ENCODE measurements at places on chromosomes 12 and 14. TPM values are rescaled to one million over a fixed set of nuclear protein-coding genes. Genes with fewer than 3 reads are reported as not detected.

DNA sequence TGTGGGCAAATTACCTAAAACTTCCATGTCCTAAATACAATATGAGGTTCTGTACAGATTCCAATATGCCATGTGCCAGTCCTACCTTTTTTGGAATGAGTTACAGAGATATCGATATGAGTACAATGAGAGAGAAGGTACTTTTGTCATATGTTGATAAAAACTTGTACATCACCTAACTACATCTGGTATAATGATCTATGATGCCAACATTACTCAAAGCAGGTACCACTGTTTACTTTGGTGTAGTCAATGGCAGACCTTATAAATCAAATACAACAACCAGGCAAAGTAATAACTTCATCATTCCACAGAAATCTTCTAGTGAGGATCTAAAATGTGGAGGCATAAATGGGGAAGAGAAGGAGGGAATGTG is 12.7 kb downstream of the TEP1 start:
- no peak for DNase-seq

- DNase-seq, result no peak
These were observed 226.8 kb upstream of the LHX5 start for GRCh38 chr12:113698510-113698858.

- DNase-seq, result peak; percentile 85
These were observed 708 bp downstream of the FAR2 start for GRCh38 chr12:29149691-29150281.

GRCh38 chr12:102512523-102512922 is 32.2 kb upstream of the IGF1 start:
- no peak for DNase-seq

Gene LRRIQ1
- 12.1 TPM for polyA plus RNA-seq

All from left lung (tissue), 14 donors.